ENCODE measurements at places on chromosomes 2 and 18.

GRCh38 chr2:144261966-144262365 is 258.0 kb downstream of the ZEB2 start:
- no peak for DNase-seq

GRCh38 chr2:135745545-135745944 is 3.9 kb downstream of the UBXN4 start:
- DNase-seq: no peak

DNA sequence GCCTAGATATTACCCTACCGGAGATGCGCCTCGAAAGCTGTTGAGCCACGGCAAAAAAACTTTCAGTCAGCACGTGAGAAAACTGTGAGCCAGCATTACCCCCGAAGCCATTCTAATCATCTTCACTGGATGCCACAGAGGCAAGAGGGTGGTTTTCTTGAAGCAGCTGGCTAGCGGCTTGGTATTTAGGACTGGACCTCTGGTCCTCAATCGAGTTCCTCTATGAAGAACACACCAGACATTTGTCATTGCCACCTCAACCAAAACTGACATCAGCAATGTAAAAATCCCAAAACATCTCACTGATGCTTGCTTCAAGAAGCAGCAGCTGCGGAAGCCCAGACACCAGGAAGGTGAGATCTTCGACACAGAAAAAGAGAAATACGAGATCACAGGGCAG is 52.8 kb upstream of the SLC66A3 start:
- DNase-seq: no peak

GRCh38 chr2:200470230-200470629 is 39.6 kb downstream of the KCTD18 start:
- DNase-seq: no peak

- DNase-seq: no peak
These were observed 208.4 kb upstream of the COL3A1 start for GRCh38 chr2:188765522-188766470.

- DNase-seq: no peak
These were observed 124.0 kb downstream of the MBD2 start for GRCh38 chr18:54100466-54100865.

GRCh38 chr2:212109792-212110680 is 428.6 kb downstream of the ERBB4 start:
- no peak for DNase-seq

GRCh38 chr2:56021136-56021474 is 97.5 kb upstream of the EFEMP1 start:
- DNase-seq: no peak

DNA sequence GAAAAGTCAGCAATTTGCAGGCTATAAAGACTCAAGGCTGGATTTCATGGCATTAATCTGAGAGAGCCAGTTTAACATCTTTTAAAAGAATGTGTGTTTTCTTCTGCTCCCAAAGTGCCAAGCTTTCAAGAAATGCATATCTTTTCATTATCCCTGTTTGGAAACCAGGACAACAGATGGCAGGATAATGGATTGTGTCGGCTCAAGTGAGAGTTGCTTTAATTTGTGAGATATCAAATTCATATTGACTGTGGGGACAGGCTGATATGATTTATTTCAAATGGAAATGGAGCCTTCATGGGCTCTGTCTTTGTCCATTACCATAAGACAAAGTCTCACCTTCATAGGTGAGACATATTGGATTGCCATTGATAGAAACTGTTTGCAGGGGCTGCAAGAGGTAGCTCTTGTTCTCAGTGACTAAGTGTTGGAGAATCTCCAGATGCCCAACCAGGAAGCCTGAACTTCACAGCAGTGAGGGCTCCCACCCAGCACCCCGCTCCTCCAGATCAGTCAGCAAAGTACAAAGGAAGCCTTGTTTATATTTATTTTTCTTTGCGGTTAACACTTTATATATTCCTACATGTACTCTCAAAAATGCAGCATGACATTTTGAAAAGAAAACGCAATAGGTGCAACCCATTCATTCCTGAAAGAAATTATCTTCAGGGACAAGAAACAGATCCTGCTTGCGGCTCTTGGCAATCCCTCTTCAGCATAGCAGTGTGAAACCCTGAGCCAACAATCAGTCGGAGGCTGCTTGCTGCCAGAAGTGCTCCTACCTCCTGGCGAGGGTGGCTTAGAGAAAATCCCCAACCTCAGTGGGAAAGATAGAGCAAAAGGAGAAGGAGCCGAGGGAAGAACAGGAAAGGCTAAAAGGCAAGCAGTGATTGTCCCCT is 65.8 kb upstream of the ATL2 start:
- DNase-seq: peak; percentile 62

GRCh38 chr2:184187421-184187971 is 410.8 kb upstream of the ZNF804A start:
- DNase-seq: no peak

- no peak for DNase-seq
These were observed 196.5 kb upstream of the THUMPD2 start for GRCh38 chr2:39975476-39976020.

DNA sequence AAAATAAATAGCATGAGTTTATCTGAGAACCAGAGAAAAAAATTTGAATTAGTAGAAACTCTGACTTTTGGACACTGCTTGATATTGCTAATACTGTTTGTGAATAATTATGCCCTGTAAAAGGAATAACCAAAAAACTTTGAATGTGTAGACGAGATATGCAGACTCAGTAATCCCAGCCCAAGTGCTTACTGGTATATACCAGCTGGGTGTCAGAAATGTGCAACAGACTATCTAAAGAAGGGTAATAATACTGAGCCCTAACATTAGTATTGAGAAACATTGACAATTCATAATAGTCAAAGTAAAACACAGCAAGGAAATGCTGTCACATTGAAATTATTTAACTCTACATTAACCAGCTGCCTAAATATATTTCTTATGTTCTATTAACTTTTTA is 60.5 kb upstream of the ZC3H15 start:
- no peak for DNase-seq

- no peak for DNase-seq
These were observed at the start of gene PSMA8 for GRCh38 chr18:26133652-26134051. PSMA8 (plus strand) TSS chr18:26133869; CDS start chr18:26133966, 97 bp downstream.

DNA sequence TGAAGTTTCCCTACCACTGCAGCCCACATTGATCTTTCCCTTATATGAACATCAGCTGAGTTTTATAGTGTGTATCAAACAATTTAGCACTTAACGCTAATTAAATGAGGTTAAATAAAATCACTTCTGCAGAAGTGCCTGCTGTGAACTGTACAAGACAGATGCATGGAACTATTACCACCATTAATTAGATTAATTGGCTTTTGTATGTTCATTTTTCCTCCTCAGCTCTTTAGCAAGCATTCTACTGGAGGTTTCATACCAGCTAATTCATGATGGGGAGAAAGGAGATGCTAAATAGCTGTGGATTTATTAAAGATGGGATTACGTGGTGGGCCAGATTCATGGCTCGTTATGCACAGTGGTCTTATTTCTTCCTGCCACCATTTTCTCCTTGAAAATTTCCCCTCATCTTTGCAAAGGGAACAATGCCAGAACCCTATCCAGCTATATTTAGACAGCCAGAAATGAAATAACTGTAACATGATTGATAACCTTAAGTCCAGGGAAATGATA is 96.7 kb downstream of the CNTNAP5 start:
- no peak for DNase-seq

DNA sequence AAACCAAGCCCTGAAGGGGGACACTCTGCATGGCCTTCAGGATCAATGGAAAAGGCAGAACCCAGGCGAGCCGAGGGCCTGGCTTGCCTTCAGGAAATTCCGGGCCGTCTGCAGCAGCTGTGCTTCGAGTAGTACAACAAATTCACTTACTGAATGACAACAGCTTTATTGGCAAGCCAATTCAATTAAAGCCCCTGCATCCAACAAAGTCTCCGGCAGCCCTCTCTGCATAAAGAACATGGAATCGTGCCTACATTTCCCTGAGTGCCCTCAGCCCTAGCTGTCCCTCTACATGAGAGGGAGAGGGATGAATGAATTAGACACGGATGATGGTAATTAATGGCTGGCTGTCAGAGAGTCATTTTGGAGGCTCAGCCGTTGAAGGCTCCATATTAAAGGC is 189.0 kb downstream of the BCL11A start:
- DNase-seq: no peak

GRCh38 chr2:236665572-236666118 is 96.0 kb downstream of the ACKR3 start:
- no peak for DNase-seq

GRCh38 chr2:219641390-219642068 is 14.1 kb downstream of the SLC4A3 start:
- DNase-seq: no peak

- DNase-seq: no peak
These were observed 311.3 kb upstream of the NT5C1B start for GRCh38 chr2:18900691-18901141.

DNA sequence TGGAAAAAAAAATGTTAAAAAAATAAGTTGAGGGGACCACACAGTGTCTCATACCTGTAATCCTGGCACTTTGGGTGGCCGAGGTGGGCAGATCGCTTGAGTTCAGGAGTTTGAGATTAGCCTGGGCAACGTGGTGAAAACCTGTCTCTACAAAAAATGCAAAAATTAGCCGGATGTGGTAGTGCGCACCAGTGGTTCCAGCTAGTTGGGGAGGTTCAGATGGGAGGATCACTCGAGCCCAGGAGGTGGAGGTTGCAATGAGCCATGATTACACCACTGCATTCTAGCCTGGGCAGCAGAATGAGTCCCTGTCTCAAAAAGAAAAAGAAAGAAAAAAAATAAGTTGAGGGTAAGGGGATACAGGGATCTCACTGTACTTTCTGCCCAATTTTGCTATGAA is 6.1 kb upstream of the KYNU start:
- no peak for DNase-seq

- DNase-seq: no peak
These were observed 301.2 kb downstream of the AGPS start for GRCh38 chr2:177693658-177694339.
